ENCODE measurements at places on chromosomes 7 and 10.
A peak's percentile ranks its signal among the peaks of the same experiment; 100 is the strongest.

GRCh38 chr10:72948762-72949161 is 5.8 kb downstream of the PLA2G12B start:
- no peak for DNase-seq

- DNase-seq, result no peak
These were observed 28.6 kb downstream of the PARD3 start for GRCh38 chr10:34786464-34786863.

GRCh38 chr10:62019013-62019684 is 117.7 kb downstream of the ARID5B start:
- DNase-seq, result no peak

- no peak for DNase-seq
These were observed 1.8 kb upstream of the CAMK2G start for GRCh38 chr10:73876157-73876556.

DNA sequence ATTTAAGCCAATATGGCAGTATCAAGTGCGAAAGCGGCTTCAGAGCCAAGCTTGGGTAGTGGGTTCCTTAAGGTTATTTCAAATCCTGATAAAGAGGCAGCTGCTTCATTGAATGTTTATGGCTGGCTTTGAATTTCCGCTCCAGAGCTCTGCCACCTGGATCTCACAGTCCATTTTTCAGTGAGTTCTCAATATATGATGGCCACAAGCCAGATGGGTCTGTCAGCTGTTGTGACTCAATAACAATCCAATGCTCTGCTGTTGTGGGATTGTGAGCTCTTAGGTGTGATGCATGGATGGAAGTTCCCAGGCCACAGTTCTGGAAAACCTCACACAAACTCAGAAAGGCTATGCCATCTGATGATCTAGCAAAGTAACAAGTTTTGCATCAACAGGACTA is 743.8 kb upstream of the LRRN3 start:
- DNase-seq, result no peak

DNA sequence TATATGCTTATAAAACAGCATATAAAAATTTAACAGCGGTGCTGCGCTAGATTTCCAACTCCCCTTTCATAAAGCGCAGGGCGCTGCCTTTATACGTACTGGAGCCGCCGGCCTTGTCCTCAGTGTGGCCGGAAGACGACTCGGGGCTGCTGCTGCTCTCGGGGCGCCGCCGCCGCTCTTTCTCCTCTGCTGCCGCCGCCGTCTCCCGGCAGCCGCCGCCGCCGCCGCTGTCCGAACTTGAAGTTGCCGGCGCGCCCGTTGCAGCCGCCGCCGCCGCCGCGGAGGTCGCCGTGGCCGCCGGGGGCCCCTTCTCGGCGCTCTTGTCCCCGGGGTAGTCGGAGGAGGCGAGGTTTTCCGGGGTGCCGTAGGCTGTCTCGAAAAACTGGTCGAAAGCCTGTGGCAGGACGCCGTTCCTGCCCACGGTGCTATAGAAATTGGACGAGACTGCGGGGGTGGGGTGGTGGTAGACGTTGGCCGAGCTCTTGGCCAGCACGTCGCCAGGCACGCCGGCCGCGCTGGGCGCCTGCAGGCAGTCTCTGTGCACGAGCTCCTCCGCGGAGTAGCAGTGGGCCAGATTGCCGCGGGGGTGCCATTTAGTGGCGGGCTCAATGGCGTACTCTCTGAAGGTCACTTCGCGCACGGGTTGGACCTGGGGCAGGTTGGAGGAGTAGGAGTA is 557 bp downstream of the HOXA11 start:
- DNase-seq, result peak; percentile 73

GRCh38 chr10:102652170-102652916 is 8.1 kb downstream of the TRIM8 start:
- DNase-seq, result no peak

GRCh38 chr7:141189231-141189630 is 115.4 kb downstream of the TMEM178B start:
- DNase-seq, result no peak

GRCh38 chr7:144038887-144039286 is 9.9 kb upstream of the OR2A5 start:
- DNase-seq, result no peak

DNA sequence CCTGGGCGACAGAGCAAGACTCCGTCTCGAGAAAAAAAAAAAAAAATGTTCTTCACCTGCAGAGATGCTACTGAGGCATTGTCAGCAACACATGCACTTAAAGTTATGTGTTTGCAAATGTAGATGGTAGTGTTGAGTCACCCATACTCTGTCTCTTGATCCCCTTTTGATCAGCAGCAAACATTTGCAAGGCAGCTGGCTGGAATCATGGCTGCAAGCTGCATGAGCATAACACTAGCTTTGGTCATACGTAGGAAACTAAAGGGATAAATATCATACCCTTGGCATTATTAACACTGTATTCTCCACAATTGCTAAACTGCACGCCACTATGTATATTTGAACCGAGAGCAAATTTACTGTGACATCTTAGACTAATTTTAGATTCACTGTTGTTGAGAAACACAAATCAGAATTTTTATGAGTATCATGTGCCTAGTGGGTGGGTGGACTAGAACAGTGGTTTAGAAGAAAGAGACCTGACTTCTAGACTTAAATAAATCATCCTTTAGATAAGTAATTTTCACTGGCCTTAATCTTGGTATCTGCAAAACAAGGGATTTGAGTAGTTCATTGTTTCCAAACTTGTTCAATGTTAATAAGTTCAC is 229.3 kb upstream of the MEOX2 start:
- DNase-seq, result no peak

DNA sequence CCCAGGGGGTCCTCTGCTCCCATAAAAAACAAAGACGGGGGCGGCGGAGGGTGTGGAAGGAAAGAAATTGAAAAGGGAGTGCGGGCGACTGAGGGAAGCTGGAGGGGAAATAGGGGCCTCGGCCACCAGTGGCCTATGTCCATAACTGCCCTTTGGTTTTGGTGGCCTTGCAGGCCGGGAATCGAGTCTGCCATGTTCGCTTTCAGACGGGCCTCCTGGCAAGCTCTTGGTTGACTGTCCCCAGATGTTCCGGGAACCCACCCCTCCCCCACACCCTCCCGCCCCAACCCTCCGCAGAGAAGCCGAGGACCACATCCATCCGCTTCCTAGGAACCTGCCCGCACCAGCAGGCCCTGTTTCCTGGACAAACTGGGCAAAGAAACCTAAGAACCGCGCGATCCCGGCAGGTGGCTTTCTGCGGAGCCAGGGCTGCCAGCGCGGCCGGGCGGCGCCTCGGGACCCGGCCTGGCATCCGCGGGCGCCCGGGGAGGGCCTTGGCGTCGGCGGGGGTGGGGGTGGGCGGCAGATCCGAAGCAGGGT is 20.0 kb upstream of the GATA3 start:
- no peak for DNase-seq

DNA sequence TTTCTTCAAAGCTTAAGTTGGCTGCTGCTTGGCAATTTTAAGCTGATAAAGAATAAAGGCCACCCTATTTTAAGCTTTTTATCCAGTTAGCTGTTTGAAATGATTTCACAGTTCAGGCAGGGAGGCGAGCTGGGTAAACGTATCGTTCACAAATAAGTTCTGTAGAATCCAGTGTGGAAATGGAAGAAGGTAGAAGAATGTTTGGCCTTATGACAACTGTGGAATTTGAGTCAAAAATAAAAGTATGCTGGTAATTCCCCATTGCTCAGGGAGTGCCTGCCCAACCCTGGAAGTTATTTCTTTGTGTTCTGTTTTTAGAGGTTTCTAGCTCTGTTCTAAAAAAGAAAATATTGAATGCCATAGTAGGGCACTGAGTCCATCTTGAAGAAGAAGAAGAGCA is 113.1 kb downstream of the ARL4A start:
- no peak for DNase-seq

DNA sequence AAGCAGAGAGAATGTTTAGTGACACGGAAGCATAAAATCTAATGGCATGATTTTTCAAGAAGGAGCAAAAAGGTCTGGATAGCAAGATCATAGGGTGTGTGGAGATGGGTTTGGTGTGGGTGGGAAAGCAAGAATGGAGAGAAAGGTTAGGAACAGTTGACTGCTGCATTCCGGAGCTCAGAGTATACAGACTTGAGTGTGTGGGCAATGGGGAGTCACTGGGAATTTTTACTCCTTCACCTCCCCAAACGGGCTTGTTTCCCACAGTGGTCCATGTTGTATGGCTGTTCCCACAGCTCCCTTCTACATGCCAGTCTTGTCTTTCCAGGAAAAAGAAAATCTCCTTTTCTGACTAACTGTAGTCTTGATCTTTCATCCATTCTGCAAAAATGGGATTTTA is 122.1 kb downstream of the CDK6 start:
- no peak for DNase-seq

GRCh38 chr10:78210548-78210947 is 176.9 kb downstream of the RPS24 start:
- no peak for DNase-seq

DNA sequence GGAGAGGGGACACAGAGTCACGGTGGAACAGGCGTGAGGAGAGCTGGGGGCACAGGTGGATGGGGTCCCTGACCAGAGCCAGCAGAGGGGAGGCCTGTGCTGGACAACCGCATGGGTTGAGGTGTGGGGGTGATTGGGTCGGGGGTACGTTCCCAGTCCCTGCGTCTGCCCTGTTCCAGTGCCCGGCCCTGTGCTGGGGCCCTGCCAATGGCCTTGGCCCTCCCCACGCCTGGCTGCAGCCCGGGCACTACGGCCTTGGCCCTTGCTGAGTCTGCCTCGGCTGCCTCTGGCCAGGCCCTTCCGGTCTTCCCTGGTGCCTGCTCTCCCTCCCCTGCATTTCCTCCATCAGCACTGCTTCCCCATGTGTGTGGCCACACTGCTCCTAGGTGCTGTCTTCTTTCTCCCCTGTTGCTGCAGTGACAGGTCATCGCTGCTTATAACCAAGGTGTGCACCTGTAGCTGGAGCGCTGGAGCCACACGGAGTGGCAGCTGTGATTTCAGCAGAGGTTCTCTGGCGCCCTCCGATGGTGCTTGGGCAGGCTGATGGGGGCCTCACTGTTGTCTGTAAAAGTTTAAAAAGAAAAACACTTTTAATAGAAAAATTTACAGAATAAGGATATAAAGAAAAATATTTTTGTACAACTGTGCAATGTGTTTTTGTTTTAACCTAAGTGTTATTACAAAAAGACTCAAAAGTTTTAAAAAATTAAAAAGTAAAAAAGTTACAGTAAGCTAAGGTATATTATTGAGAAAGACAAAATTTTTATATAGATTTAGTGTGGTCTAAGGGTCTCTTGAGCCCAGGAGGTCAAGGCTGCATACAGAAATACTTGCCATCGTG is 45.2 kb upstream of the BHLHA15 start:
- no peak for DNase-seq

DNA sequence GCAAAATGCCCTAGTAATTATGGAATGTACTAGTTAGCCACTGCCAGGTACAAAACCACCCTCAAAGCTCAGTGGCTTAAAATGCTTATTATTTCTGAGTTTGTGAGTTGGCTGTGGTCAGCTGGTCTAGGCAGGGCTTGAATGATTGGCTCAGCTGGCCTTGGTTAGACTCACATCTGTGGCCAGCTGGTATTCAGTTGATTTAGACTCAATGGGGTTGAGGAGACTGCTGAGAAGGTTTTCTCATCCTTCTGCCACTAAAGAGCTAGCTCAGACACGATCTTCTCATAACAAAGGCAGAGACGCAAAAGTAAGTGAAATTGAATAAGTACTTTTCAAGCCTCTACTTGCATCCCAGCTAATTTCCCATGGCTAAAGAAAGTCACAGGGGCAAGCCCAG is 57.1 kb upstream of the CYP2C18 start:
- DNase-seq, result no peak

GRCh38 chr7:12967322-12967721 is 279.9 kb downstream of the ARL4A start:
- no peak for DNase-seq

- DNase-seq, result no peak
These were observed 33.7 kb upstream of the TMEM26 start for GRCh38 chr10:61486738-61487396.

DNA sequence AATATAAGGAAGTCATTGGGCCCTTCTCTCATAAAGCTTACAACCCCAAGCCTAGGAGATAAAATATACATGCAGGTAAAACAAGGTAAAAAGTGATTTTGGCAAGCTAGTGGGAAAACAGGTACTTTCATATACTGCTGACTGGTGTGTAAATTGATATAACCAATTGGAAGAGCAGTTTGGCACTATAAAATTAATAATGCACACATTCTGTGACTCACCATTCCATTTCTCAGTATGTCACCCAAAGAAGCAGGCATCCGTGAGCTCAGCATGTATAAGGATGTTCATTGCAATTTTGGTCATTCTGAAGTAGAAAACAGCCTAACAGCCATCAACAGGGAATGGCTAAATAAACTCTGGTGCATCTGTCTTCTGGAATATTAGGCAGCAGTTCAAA is 2.9 kb downstream of the MACROH2A2 start:
- no peak for DNase-seq

- no peak for DNase-seq
These were observed 67.5 kb upstream of the COMTD1 start for GRCh38 chr10:75303045-75303777.

GRCh38 chr7:127844165-127844564 is 187.1 kb downstream of the LRRC4 start:
- no peak for DNase-seq

- peak; percentile 85 for DNase-seq
These were observed 155.5 kb upstream of the LYZL2 start for GRCh38 chr10:30784897-30785605.

GRCh38 chr10:71494980-71495381 is 98.3 kb downstream of the CDH23 start:
- DNase-seq, result no peak

- no peak for DNase-seq
These were observed 177.7 kb downstream of the ACTR3B start for GRCh38 chr7:152937282-152937681.

- no peak for DNase-seq
These were observed 2.6 kb upstream of the TBX20 start for GRCh38 chr7:35256256-35257175.

- DNase-seq, result no peak
These were observed 746 bp downstream of the ARL5B start for GRCh38 chr10:18659819-18660535.

DNA sequence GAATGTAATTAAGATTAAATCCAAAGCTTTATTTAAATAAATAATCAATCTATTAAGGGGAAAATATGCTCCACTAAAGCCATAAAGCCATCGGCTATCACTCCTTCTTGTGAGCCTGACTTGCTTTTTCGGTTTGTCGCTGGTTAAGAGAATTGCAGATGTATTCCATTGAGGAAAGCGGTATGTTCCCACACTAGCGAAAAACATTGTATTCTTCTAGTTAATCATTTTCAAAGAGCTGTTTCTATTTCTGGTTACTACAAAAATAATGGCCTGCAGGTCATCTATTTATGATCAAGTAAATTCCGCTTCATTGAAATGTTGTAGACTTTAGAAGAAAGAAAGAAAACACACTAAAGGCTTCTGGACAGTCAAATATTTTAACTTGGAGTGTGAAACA is 173.4 kb downstream of the CACNB2 start:
- DNase-seq, result no peak

GRCh38 chr10:34520084-34520483 is 295.0 kb downstream of the PARD3 start:
- DNase-seq, result no peak

Data from cardiac septum (tissue), 1 donor.